Urinary bladder (tissue), 4 donors: ENCODE measurements at places on chromosomes 13 and 19. TPM values are rescaled to one million over a fixed set of nuclear protein-coding genes. Genes with fewer than 3 reads are reported as not detected.

GRCh38 chr13:38814331-38814730 is 127.5 kb downstream of the FREM2 start:
- DNase-seq = no peak

DNA sequence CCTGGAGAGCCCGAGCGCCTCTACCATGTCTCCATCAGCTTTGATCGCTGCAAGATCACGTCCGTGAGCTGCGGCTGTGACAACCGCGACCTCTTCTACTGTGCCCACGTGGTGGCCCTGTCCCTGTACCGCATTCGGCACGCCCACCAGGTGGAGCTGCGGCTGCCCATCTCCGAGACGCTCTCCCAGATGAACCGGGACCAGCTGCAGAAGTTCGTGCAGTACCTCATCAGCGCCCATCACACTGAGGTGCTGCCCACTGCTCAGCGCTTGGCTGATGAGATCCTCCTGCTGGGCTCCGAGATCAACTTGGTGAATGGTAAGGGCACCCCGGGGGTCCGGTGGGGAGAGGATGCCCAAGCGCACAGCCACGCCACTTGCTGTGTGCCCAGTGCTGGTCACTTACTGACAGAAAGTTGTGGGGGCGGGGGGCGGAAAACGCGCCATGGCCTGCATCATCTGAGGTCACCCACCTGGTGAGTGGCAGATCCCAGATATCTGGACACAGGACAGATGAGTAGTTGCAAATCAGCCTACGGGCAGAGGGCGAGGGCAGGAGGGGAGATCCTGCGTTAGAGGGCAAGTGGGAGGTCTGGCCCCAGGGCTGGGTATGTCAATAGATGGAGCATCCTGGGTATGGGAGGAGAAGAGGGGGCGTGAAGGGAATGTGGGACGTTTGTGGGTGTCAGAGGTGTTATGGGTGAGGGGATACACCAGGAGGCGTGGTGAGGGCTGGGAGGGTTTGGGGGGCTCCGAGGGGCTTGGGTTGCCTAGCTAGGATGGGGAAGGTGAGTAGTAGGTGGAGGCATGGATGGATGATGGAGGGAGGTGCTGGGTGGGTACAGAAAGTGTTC is 9.8 kb downstream of the ZSWIM4 start:
- no peak for DNase-seq

DNA sequence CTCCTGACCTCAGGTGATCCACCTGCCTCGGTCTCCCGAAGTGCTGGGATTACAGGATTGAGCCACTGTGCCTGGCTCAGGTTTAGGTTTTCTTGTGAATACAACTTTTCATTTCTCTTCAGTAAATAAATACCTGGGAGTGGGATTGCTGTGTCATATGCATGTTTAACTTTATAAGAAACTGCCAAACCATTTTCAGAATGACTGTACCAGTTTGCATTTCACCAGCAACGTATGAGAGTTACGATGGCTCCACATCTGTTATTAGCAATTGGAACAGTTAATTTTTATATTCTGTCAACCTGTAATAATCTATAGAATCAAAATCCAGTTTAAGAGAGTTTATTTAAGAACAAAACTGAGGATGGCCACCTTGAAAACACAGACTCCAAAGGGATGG is 52.2 kb downstream of the TEX26 start:
- DNase-seq = no peak

GRCh38 chr19:56158170-56158757 is 17.2 kb downstream of the ZNF444 start:
- DNase-seq = no peak

DNA sequence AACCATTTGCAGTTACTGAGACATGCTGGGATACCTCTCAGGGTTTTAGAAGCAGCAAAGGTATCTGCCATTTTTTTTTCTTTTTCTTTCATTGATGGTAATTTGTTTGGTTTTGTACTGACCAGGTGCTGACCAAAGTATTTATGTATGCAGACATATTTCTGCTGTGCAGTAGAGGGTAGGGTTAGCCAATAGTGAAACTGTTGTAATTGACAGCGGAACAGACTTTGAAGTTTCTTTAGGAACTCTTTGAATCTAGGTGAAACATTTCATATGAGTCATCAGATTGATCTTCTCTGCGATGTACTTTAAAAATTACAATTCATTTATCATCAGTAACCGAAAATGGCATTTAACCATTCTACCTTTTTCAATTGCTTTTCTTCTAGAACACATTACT is 63.0 kb downstream of the ITGBL1 start:
- DNase-seq = no peak

GRCh38 chr13:50188696-50189095 is 173.5 kb downstream of the KCNRG start:
- DNase-seq = no peak

GRCh38 chr13:113639616-113640262 is 18.3 kb downstream of the ATP4B start:
- DNase-seq = no peak

TNNT1 gene
- total RNA-seq = 47.2 TPM

CPT1C gene
- 11.8 TPM for total RNA-seq

ZNF578 gene
- total RNA-seq = 10.7 TPM
